Hematopoietic multipotent progenitor cell treated with erythropoietin and hydrocortisone succinate and interleukin-3 and kit ligand, for 6 days (in vitro differentiated cells): ENCODE measurements at places on chromosomes 13 and 19.

GRCh38 chr13:91153372-91153771, 194.1 kb upstream of the MIR17HG start:
- DNase-seq: no peak

GRCh38 chr19:16104722-16105121, 7.0 kb upstream of the RAB8A start:
- DNase-seq: no peak

DNA sequence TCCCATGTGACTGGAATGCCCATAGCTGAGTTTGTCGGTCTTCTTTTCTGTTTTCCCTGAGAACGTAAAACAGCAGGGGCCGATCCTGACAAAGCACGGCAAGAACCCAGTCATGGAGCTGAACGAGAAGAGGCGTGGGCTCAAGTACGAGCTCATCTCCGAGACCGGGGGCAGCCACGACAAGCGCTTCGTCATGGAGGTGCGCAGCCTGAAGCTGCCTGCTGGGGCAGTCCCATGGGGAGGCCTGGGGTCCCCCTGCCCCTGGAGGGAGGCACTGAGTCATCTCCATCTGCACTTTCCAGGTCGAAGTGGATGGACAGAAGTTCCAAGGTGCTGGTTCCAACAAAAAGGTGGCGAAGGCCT, 18.2 kb upstream of the QTRT1 start:
- no peak for DNase-seq

DNA sequence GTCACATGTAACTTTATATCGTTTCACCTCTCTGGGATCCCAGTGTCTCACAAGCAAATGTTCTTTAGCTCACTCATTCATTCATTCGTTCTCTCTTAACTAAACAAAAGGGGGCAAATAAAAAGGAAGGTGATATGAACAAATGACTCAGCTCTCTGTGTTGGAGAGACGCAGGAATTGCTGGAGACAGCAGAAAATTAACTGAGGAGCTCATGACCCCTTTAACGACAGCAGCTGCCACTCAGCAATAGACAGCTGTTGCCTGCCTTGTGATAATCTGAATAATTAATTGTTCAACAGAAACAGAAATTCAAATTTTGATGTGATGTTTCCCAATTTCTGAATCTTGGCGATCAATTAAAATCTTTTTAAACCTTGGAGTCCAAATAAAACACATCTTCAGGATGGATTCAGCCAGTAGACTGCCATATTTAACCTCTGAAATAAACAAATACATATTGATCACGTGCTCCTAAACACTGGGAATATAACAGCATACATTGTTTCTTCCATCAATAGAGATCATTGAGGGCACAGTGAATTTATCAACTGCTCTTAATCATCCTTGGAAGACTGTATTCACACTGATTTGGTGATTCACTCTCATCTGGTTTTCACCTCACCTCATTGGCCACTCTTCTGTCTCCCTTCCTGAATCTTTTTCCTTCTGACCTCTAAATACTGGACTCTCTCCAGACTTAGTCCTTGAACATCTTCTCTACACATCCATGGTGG, 63.3 kb downstream of the MBNL2 start:
- DNase-seq: no peak

DNA sequence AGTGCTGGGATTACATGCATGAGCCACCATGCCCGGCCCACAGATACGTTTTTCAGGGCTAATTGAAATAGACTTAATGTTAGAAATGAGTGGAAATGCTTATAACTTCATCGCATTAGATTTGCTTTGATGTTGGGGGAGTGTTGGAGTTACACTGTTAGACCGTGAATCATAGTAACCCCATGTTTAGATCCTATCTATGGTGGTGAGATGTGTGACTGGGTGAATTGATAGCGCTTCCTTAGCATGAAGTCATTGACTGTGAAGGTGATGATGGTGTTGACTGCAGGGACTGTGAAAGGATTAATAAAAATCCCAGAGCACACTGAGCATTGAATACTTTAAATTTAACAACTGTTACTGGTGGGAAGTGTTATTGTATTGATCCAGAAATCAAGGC, 1.7 kb downstream of the ZNF264 start:
- DNase-seq: peak; percentile 13

DNA sequence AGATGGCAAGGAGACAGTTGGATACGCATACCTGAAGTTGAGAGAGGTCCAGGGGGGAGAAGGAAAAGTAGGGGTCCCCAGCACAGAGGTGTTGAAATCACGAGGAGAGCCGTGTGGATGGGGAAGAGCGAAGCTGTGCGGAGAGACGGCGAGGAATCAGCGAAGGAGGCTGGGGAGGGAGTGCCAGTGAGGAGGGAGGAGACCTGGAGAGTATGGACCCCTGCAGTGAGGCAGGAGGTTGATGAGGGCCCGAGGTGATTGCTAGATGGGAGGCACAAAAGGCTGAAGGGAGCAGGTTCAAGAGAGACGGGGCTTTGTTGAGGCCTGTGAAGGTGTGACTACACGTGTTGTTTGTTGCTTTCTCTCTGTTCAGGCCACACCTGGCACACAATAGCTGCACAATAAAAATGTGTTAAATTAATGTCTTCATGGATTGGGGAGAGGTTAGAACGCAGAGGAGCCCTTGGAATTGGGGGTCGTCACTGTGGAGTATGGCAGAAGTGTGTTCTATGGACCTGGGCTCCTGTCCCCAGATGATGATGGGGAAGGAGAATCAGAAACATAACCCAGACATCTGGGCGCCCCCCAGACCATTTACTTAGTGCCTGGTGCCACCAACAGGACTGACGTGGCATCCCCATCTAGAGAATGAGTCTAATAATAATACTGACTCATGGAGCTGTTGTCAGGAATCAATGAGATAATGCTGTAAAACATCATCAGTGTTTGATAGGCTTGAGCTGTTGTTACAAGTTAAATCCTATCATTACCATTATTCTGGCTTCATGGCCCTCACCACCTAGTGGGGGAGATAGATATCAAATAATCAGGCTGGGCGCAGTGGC, 137.5 kb downstream of the SIPA1L3 start:
- DNase-seq: peak; percentile 32

- no peak for DNase-seq
These were observed 79.7 kb downstream of the EFNB2 start for GRCh38 chr13:106455777-106456176.

GRCh38 chr19:5240011-5240410, 100.6 kb downstream of the PTPRS start:
- no peak for DNase-seq

DNA sequence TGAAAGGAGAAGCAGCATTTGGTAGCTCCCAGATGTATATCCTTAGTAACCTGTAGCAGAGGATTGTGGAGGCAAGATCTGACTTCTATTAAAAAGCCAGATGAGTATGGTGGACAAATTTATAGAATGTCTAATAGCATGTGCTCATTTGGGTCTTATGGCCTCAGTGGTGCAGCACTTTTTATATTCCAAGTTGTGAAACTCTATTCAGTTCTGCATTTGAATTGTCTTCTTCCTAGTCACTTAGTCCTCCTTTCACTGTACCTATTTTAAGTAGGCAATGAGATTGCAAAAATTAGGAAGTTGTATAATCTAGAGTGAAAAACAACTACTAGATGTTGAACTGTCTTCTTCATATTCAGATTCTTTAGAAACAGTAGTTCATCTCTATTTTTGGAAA, 412.5 kb upstream of the PCDH9 start:
- no peak for DNase-seq

- DNase-seq: peak; percentile 100
These were observed at the start of gene JOSD2 for GRCh38 chr19:50511069-50511822. Gene JOSD2 (minus strand): TSS chr19:50511191. CDS start chr19:50510431, 760 bp downstream.

- DNase-seq: no peak
These were observed 2.3 kb downstream of the ONECUT3 start for GRCh38 chr19:1755467-1756171.

DNA sequence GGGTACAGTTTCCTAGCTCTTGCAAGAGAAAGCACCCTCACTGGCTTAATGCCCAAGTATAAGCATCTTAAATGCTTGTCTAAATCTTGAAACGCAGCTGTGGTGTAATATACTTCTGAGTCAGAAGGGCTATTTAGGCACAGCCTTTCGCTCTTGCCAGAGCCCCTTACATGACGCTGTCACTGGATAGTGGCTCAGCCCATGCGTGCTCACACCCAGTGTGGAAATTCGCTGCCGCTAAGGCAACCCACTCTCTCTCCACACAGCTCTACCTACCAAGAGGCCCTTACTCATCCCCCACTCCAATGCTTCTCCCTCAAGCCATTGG, 24.0 kb downstream of the UQCRFS1 start:
- DNase-seq: no peak

DNA sequence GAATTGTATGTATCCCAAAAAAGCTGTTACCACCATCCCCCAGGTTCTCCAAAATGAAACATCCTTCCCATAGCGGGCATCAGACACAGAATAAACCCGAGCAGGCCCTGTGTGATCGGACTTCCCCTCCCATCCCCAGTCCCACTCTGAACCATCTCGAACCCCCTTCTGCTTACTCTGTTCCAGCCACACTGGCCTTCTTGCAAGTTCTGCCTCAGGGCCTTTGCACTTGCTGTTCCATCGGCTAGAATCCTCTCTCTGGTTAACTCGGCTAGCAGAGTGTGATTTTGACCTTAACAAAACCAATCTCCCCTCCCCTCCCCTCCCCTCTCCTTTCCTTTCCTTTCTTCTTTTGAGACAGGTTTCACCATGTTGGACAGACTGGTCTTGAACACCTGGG, 15.7 kb downstream of the AP2S1 start:
- DNase-seq: no peak

DNA sequence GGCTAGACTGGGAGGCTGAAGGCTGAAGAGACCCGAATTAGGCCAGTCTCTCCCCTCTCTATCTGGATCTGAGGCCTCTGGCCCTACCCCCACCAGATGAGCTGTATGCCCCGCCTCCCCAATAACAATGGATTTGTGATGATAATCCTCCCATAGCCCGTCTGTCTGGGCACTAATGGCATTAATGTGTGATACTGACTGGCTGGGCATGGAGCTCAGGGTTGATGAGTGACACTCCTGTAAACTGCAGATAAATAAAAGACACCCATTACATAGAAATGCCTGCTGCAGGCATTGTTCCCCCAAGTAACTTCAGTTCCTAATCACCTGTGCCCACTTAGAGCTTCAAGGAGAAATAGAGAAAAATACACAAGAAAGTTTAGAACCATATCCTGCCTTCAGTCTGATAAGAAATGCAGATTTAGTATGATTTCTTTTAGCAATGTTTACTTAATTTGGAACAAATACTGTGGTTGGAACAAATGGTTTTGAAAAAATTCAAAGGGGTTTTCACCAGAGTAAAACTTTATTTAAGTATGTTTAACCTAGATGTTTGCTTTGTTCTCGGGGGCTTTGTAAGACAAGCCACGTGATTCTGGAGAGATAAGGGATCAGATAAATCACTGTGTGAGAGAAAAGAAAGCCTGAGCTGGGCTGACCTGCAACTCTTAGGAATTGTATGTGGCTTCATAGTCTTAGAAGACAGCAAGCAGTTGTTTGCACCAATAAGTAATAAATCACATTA, 60.3 kb downstream of the TNFRSF19 start:
- peak; percentile 52 for DNase-seq
